ENCODE measurements at places on chromosomes 11 and 22.

GRCh38 chr11:76910620-76911414 lies 50.1 kb downstream of the ACER3 start:
- no peak for DNase-seq

DNA sequence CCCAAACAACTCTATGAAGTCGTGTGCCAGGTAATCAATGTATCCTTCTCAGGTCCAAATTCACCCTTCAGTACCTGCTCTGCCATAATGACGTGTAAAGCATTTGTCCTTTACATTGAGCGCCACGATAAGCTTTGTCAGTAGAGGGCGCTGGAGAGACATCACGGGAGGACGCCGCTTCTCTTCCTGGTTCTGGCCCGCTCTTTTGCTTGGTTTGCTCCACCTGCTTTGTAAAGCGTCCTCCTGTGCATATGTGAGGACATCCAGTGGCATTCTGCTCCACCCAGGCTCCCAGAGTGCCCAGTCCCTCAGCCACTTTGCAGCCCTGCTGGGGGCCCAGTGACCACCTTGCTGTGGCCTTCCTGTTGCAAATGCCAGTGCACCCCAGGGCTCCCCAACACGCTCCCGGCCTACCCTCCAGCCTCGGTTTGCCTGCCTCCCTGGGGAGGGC lies 61.1 kb downstream of the WT1 start:
- peak; percentile 72 for DNase-seq

DNA sequence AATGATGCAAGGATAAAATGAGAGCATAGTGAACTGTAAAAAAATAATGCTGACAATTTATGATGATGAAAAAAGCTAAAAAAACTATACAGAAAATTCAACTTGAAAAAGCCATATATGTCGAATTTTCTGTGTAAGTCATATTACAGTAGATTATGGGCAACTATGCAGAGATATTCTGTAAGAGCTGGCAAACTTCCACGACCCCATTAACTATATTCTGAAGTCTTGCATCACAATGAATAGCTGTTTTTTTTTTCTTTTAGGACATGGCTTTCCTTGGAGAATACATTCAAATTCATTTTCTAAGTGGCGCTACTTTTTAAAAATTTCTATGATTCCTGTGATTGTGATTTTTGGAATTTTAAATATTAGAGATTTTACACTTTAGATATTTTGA lies 18.4 kb downstream of the PSMD13 start:
- DNase-seq: no peak

DNA sequence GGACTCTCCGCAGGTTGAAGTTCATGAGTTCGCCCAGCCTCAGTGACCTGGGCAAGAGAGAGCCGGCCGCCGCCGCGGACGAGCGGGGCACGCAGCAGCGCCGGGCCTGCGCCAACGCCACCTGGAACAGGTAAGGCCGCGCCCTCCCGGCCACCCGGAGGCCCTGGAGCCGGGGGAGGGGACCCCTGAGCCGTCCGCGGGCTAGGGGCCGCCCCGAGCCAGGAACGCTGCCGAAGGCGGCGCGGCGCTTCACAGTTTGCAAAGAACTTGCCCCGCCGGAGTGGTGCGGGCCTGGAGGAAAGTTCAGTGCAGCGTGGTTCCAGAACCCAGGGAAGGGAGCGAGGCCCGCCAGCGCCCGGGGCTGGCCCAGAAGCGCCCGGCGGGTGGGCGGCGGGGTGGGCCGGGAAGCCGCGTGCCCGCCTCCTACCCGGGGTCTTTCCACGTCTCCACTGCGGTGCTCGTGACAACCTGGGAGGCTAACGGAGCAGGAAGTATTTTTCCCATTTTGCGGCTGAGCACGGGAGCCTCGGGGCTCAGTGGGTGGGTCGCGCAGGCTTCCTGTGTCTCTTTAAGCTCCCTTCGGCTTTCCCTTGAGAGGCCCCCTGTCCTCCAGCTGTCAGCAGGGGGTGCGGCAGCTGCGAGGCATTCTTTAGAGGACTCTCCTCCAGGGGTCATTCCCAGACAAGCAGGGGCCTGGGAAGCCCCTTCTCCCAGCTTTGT lies 635 bp downstream of the PRR5 start:
- DNase-seq: no peak

- no peak for DNase-seq
These were observed 55.9 kb downstream of the LRRC32 start for GRCh38 chr11:76614471-76615179.

DNA sequence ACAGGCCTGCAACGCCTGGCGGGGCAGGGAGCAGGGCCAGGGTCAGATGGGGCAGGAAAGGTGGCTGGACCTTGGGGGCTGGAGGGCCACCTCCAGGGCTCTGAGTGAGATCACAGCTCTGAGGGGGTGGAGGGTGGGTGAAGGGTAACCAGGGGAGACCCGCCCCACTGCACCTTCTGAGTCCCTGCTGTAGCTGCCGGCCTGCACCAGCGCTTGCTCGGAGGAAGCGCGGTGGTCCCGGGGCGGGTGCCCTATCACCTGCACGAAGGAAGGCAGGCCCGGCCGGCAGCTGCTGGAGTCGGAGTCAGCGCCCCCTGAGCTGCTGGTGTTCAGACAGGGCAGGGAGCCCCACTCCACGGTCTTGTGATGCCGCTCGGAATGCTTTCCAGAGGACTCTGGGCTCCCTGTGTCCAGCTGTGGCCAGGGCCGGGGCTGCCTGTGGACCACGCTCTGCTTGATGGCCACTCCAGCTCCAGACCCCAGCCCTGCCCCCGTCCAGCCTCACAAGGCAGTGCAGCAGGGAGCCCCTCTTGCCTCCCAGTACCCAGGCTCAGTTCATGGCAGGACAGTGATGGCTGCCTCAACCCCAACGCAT lies 3.8 kb downstream of the LMNTD2 start:
- DNase-seq: no peak

DNA sequence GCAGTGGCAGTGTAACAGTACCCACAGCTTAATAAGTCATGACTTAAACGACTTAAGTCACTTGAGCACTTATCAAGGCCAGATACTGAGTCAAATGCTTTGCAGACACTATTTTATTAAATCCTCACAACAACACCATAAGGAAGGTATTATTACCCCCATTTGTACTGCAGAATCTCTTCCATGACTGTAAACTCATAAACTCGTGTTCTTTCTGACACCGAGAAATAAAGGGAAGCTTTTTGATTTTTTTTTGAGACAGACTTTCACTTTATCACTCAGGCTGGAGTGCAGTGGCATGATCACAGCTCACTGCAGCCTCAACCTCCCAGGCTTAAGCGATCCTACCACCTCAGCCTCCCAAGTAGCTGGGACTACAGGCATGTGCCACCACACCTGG lies 103.8 kb downstream of the ABTB2 start:
- no peak for DNase-seq

- DNase-seq: no peak
These were observed 519.4 kb downstream of the BRD1 start for GRCh38 chr22:49308300-49308699.

GRCh38 chr22:49042066-49042465 lies 785.6 kb downstream of the BRD1 start:
- no peak for DNase-seq

GRCh38 chr11:92460213-92460612 lies 235.6 kb downstream of the FAT3 start:
- DNase-seq: no peak

DNA sequence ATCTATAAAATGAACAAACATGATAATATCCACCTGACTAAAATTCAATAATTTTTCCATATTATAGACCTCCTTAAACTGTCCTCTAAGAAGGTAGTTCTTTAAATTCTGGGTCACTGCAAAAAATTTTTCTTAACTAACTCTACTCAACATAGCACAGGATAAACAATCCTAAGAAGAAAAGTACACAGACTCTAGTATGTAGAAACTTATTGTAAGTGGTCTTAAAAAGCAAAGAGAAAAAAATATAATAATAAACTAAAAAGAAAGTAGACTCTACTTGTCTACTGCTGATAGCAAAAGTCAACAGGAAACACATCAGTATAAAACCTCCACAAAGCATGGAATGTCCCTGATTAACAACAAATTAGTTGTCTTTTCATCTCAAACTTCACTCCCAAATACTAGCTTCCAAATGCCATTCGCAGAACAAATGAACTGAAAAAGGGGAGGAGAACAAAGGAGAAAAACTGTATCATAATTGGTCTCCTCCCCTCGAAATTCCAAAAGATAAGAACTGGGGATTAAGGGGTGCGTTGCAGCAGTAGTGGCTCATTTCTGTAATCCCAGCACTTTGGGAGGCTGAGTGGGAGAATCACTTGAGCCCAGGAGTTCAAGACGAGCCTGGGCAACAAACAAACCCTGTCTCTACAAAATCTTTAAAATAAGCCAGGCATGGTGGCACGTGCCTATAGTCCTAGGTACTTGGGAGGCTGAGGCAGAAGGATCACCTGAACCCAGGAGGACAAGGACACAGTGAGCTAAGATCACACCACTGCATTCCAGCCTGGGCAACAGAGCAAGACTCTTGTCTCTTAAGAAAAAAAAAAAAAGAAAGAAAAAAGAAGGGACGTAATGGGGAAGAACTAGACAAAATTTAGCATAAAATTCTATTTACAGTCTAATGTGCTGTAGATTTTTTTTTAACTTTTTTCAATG lies 6.5 kb downstream of the FCHSD2 start:
- no peak for DNase-seq

GRCh38 chr11:84829162-84829561 lies 798.0 kb downstream of the DLG2 start:
- DNase-seq: no peak

DNA sequence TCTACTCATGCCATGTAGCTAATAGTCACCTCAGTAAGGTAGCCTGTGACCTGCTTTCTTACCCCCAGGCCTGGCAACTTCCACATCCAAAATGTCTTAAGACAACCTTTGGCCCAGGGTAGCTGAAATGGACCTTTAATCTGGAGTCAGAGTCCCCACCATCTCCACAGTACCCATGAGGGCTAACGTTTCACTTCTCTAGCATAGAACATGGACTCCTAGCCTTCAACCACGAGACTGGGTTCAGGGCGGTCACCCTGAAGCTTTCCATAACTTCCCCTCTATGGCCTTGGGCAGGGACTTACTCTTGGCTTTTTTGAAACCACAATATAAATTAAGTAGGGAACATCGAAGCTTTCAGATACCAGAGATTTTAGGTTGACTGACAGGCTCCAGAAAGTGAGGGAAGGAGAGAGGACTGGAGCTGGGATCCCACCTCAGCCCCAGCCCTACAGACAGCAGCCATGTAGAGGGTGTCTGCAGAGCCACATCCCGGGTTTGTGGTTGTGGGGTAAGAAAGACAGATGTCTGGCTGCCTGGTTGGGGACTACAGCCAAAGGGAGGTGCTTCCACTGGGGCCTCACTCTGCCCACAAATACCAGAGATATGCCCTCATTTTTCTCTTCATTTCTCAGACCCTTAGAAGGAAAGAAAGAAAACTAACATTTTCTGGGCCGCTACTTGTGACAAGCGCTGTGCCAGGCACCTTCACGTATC lies 2.6 kb downstream of the TBC1D10A start:
- no peak for DNase-seq

- DNase-seq: peak; percentile 52
These were observed 498 bp downstream of the C2CD2L start for GRCh38 chr11:119107538-119108145.

DNA sequence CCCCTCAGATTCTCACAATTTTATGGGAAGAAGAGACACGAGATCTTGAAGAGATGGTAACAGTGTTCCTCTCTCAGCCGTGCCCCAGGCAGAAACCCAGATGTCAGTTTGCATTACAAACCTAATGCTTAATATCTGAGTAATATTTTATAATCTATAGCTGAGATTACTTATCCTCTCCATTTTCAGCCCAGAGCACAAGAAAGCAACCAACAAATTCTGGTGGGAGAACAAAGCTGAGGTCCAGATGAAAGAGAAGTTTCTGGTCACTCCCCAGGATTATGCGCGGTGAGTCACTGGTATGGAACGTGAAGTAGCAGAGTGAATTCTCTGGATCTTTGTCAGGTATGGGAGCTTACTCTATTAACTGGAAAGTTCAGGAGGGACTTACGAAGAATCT lies 884 bp downstream of the CENATAC start:
- no peak for DNase-seq

- DNase-seq: no peak
These were observed 105.1 kb downstream of the CHST1 start for GRCh38 chr11:45560155-45560912.

DNA sequence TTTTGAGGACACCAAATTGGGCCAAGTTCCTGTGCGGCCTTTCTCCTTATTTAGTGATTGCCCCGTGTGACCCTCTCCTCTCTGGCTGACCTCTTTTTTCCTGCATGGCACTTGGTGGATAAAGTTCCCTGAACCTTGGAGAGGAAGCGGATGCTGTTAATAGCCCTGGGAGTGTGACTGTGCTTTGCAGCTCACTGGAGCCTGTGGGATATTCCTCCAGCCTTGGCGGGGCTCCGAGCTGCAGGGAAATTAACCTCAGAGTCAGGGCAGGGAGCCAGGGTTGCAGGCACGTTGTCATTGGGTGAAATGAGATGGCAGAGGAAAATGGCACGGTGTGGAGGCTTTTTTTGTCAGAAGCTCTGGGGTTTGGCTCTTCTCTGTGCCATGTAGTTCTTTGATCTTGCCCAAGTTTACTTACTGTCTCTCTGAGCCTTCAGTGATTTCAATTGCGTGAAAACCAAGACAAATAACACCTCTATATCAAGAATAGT lies 965 bp downstream of the OR9Q1 start:
- DNase-seq: no peak

DNA sequence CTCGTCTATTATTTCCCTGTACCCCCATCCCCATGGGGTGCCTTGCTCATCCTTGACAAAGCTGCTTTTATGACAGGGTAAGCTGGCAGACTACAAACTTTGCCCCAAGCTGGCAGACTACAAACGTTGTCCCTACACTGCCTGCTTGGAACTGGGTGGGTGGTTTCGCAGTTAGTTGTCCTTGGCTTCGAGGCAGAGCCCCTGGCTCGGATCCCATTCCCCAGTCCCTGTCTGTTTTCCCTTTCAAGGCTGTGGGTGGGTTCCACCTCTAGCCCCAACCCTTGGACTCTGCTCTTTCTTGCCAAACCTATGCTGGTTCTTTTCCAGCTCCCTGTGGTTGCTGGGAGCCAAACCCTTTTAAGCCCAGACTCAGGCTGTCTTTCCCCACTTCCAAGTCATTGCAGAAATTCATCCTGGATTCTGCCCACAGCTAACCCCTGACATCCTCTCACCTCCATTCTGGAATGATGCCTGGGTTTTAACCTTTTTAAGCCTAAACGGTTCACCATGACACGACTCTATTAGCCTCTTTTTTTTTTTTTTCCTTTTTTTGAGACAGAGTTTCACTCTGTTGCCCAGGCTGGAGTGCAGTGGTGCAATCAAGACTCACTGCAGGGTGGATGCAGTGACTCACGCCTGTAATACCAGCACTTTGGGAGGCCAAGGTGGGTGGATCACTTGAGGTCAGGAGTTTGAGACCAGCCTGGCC lies 9.2 kb upstream of the RBM14 start:
- no peak for DNase-seq
